Motor neuron (in vitro differentiated cells): ENCODE measurements at places on chromosomes 4 and X. TPM values are rescaled to one million over a fixed set of nuclear protein-coding genes. Genes with fewer than 3 reads are reported as not detected.

VCX3A gene
- total RNA-seq = 0.54 TPM in 1 of 2 replicates, not detected in the other

- no peak for ATAC-seq
Observed at GRCh38 chr4:128930051-128930450, 120.6 kb downstream of the JADE1 start.

GRCh38 chr4:18847249-18847890 lies 825.8 kb upstream of the LCORL start:
- ATAC-seq = peak; percentile 81

DNA sequence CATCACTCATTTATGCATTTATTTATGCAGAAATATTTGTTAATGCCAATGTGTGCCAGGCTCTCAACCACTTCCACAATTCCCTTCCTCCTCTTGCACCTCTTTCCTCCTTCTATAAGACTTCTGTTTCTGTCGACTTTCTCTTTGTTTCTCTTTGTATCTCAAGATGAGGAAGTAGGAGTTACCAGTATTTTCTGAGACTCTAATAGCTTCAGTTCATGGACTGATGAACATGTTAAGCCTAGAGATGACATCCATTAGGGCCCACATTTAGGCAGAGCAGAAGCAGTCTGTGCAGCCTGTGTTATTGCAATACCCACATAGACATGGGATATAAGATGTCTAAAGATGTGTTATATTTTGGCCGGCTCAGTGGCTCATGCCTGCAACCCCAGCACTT lies 241.8 kb upstream of the SMIM31 start:
- ATAC-seq = no peak

GRCh38 chr4:107996949-107997788 lies 7.5 kb downstream of the HADH start:
- ATAC-seq = peak; percentile 32

DNA sequence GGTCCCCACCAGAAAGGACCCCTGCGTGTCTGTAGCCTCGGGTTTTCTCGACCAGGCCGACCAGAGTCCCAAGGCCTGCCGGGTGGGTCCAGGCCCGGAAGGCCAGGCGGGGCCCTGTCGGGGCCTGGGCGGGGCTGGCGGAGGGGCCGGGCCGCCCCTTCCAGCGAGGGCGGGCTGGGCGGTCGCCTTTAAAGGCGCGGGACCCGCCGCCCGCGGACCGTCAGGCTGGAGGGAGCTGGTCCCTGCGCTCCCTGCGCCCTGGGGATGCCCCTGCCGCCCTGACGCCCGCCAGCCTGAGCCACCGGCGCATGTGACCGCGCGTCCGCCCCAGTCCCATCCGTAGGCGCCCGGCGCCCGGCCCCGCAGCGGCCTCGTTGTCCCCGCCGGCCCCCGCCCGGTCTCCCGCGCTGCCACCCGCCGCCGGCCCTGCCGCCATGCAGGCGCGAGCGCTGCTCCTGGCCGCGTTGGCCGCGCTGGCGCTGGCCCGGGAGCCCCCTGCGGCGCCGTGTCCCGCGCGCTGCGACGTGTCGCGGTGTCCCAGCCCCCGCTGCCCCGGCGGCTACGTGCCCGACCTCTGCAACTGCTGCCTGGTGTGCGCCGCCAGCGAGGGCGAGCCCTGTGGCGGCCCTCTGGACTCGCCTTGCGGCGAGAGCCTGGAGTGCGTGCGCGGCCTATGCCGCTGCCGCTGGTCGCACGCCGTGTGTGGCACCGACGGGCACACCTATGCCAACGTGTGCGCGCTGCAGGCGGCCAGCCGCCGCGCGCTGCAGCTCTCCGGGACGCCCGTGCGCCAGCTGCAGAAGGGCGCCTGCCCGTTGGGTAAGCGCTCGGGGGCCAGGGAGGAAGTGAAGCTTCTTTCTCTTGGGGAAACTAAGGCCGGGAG lies at the start of gene HTRA3:
Gene HTRA3, plus strand, starts transcription at position 220 of the 883 bp plus-strand sequence. Its CDS starts 215 bp downstream, at position 435.
- ATAC-seq = peak; percentile 35

DNA sequence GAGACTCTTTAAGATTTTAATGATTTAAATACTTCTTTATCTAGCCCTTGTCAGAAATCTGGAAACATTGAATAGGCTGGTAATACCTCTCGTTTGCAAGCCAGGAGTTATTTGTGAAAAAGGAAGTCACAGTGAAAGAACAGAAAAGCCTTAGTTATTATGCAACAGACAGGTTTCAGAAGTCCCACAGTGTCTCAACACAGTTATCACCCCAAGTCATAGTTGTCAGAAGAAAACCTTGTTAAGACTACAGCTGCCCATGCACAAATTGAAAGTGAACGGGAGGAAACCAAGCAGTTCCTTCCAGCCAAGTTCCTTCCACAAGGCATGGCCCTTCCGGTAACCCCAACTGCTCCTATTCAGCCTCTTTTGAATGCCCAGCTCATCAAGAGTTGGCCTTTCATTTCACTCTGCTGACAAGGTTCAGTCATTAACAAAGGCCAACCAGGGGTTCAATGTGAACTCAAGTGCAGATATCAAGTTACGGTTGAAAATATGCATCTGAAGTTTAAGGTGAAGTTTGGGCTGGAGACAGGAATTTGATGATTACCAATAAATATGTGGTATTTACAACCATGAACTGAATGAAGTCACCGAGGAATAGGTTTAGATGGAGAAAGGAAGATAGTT lies 15.6 kb downstream of the ALPK1 start:
- no peak for ATAC-seq

- ATAC-seq = no peak
Observed at GRCh38 chr4:93771640-93772411, 56.7 kb upstream of the ATOH1 start.

- no peak for ATAC-seq
Observed at GRCh38 chr4:139898293-139898692, 232.7 kb downstream of the MGST2 start.
